ENCODE measurements at places on chromosomes 12 and 14.

DNA sequence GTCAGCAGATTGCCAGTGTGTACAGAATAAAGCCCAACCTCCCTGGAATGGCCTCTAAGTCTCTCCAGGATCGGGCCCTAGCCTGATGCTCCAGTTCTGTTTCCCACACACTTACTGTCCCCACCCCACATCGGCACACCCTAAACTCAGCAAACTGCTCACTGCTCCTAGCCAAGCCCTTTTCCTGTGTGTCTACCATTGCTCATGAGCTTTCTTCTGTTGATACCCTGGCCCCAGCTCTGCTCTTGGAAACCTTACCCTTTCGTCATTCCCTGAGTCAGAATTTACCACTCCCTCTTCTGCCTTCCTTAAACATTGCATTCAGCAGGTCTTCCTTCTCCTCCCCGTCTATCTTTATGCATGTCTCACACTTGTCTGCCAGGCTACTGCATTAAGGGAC, 158.9 kb downstream of the TMX1 start:
- no peak for DNase-seq

GRCh38 chr12:131776237-131776889, 51.8 kb upstream of the MMP17 start:
- DNase-seq: no peak

GRCh38 chr12:91009319-91009950, 4.7 kb upstream of the EPYC start:
- DNase-seq: no peak

- no peak for DNase-seq
Observed at GRCh38 chr12:69516950-69517349, 46.8 kb downstream of the FRS2 start.

DNA sequence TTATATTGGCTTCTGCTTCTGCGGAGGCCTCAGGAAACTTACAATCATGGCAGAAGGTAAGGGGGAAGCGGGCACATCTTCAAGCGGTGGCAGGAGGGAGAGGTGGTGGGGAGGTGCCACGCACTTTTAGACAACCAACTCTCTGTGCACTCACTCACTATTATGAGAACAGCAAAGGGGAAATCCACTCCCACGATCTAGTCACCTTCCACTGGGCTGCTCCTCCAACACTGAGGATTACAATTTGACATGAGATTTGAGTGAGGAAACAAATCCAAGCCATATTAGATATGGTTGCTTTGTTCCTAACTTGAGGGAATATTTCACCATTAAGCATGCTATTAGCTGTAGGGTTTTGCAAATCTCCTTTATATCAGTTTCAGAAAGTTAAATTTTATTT, 80.3 kb downstream of the UNC79 start:
- no peak for DNase-seq

DNA sequence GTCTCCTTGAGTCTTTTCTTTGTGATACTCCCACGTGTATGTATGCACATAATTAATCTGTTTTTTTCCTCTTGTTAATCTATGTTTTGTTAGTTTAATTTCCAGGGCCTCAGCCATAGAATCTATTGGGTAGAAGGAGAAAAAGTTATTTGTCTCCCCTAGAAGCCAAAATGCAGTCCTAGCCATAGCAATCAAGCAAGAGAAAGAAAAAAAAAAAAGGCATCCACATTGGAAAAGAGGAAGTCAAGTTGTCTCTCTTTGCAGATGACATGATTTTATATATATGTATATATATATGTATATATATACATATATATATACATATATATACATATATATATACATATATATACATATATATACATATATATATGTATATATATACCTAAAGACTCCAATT, 25.4 kb upstream of the ETV6 start:
- no peak for DNase-seq

DNA sequence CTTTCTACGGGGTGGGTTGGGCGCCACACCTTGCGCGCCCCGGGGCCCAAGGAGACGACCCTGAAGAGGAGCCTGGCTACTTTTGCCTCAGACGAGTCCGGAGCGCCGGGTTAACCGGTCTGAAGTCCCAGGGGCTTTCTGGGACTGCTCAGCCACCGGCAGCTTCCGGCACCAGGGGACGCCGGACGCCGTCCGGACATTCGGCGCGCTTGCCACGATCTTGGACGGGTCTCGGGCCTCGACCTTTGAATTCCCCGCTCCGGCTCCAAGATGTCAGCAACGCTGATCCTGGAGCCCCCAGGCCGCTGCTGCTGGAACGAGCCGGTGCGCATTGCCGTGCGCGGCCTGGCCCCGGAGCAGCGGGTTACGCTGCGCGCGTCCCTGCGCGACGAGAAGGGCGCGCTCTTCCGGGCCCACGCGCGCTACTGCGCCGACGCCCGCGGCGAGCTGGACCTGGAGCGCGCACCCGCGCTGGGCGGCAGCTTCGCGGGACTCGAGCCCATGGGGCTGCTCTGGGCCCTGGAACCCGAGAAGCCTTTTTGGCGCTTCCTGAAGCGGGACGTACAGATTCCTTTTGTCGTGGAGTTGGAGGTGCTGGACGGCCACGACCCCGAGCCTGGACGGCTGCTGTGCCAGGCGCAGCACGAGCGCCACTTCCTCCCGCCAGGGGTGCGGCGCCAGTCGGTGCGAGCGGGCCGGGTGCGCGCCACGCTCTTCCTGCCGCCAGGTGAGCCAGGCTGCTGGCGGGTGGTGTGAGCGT, at the start of gene ACOT4:
ACOT4 (plus strand) TSS at position 184 of the 760 bp plus-strand sequence; CDS start at position 271, 87 bp downstream.
- DNase-seq: no peak

DNA sequence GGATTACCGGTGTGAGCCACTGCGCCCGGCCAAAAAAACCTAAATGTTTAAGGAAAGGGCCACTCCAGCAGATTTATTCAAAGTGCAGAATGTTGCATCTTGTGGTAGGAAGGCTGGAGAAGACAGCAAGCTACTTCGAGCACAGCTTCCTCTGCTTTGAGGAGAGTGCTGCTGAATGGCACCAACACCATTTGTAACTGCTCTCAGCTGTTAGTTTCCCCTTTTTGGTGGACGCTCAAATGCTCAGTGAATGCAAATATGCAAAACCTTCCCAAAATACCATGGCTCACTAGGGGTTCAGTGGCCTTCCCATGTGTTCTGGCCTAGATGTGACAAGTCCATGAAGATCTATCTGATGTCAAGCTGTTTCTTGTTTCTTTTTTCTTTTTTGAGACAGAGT, 2.9 kb upstream of the TDRD9 start:
- DNase-seq: no peak

GRCh38 chr12:110343114-110343513, 60.4 kb downstream of the ANAPC7 start:
- no peak for DNase-seq

DNA sequence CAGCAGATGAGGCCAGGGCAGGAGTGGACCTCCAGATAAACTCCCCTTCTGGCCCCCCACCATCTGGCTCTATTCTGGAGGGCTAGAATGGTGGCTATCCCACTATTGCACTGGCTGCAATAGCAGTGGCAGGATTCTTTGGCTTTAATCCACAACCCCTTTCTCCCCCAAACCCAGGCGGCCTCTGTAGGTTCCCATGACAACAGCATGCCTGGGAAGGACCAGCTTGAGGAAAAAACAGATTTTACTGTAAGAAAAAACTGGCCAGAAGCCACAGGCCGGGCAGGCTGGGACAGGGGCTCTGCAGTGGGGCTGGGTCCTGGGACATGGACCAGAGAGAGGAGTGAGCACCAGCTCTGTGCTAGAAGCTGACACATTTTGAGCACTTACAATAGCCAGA, 13.6 kb upstream of the ACVR1B start:
- no peak for DNase-seq

GRCh38 chr14:67532606-67532997, 488 bp upstream of the PLEKHH1 start:
- DNase-seq: no peak

DNA sequence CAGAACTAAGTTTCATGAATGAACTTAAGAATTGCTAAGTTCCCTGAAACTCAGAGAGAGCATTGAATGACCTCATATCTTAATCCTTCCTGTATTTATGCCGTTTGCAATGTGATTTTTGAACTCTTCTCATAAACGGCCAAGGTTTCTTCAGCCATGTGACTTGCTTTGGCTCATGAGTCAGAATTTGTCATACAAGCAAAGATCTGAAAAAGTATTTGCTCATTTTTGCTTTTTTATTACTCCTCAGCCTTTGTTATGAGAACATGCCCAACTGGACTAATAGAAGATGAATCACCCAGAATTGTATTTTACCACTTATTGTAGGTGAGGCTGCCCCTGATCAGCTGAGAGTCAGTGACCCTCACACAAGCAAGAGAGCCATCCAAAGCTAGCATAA, 693.8 kb downstream of the BCL11B start:
- no peak for DNase-seq

DNA sequence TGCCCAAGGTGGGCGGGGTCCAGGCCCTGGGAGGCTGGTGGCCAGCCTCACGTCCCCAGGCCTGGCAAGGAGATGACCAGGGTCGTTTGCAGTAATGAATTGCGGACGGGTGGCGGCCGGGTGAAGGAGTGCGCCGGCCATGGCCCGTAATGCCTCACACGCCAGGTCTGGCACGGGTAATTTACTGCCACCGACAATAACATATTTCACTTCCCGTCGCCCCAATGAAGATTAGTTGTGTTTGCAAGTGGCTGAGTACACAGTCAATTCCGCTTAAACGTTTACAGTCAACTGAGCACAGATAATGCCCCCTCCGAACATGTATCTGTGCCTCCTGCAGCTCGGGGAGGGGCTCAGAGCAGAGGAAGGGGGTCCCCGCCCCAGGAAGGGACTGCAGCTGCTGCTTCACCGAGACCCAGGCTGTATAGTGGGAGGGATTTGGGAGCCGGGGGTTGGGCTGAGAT, 48.3 kb downstream of the MVK start:
- DNase-seq: no peak

DNA sequence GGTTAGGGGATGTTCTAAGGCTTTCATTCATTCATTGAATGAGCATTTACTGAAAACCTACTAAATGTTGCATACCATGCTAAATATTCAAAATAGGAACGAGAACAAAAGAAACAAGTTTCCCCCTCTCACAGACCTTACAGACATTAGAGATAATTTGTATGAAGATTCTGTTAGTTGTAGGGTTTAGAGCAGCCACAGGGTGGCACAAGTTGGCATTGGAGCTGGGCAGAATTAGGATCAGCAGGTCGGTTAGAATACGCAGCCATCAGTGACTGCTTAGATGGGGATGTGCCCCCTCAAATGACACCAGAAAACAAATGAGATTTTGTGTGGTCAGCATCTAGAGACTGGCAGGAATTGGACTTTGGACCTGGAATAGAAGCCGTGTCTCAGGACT, 166.3 kb upstream of the DAAM1 start:
- DNase-seq: no peak

DNA sequence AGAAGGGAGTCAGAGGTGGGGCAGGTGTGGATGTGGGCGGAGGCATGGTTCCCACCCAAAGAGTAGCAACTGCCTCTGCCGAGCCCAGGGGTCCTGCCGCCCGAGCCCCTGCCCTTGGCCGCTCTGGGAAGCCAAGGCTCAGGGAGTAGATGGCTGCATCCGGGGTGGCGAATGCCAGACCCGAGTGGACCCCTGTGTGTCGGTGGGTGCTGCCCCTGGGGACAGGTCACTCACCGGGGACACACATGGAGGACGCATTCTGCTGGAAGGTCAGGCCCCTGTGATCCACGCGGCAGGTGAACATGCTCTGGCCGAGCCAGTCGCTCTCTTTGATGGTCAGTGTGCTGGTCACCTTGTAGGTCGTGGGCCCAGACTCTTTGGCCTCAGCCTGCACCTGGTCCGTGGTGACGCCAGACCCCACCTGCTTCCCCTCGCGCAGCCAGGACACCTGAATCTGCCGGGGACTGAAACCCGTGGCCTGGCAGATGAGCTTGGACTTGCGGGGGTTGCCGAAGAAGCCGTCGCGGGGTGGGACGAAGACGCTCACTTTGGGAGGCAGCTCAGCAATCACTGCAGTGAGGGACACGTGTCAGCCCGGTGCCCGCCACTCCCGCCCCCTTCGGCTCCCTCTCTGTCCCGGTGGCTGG, 329.0 kb downstream of the TMEM121 start:
- DNase-seq: no peak

- DNase-seq: no peak
Observed at GRCh38 chr14:73888971-73889370, 2.3 kb downstream of the ZNF410 start.

DNA sequence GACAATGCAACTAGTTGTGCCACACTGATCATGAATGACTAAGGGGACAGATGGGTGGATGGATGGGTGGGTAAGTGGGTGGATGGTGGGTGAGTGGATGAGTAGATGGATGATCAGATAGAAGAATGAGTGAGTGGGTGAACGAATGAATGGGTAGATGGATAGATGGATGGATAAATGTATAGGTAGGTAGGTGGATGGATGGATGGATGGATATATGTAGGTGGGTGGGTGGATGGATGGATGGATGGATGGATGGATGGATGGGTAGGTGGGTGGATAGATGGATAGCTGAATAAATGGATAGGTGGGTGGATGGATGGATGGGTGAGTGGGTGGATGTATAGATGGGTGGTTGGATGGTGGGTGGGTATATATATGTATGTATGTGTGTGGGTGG, 348.8 kb upstream of the FKBP4 start:
- DNase-seq: no peak

- DNase-seq: no peak
Observed at GRCh38 chr12:2539938-2540337, 254.8 kb upstream of the FKBP4 start.

DNA sequence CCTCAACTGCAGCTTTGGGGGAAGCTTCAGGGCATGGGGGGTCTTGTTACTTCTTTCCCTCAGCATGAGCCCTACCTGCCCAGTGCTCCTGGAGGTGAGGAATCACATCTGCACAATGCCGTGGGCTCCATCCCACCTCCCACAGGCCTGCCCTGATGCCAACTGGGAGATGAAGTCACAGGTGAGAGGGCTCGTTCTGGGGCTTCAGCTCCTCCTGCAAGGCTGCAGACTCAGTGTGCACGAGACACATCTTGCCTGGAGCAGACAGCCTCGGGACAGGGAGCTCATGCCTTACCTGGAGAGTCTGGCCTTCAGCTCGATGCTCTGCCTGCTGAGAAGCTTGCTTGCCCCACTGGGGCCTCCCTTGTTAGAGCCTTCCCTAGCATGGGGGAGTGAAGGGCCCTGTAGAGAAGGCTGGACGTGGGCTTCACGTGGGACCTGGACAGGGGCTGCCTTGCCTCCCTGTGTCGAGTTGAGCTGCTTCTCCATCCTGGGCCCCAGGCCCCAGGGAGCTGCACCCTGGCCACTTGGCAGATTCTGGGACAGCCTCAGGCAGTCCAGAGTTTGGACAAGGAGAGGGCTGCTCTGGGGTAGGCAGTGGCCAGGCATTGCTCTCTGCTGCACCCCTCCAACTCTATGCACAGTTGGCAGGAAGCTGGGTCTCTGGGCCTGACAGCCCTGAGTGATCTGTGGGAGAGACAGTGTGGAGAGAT, 171.4 kb downstream of the KIF26A start:
- no peak for DNase-seq

DNA sequence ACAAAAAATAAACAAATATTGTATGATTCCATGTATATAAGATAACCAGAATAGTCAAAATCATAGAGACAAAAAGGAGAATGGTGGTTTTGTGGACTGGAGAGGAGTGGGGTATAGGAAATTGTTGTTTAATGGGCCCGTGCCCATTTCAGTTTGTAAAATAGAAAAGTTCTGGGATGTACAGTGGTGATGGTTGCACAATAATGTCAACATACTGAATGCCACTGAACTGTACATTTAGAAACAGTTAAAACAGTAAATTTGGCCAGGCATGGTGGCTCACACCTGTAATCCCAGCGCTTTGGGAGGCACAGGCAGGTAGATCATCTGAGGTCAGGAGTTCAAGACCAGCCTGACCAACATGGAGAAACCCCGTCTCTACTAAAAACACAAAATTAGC, 40.1 kb downstream of the NUMB start:
- no peak for DNase-seq
